Renal cortex interstitium (tissue), 15 donors: ENCODE measurements at places on chromosomes 7 and 10. TPM values are rescaled to one million over a fixed set of nuclear protein-coding genes. Genes with fewer than 3 reads are reported as not detected.

DNA sequence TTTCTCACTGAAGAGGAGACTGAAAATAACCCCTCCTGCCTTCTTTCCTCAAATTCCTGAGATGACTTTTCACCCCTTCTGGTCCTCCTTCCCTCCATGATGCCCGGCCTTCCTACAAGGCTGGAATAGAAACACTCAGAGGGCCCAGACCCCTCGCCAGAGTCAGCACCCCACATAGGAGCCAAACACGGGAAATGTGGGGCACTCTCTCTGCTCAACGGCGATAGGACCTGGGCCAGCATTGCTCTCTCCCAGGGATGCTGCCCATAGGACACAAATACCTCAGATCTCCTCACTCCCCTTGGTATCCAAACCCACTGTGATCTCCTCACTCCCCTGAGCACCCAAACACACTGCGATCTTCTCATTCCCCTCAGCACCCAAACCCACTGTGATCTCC lies 7.4 kb downstream of the CFAP46 start:
- DNase-seq, result no peak

- no peak for DNase-seq
Measured at GRCh38 chr10:23200586-23200985, 8.5 kb downstream of the PTF1A start.

- DNase-seq, result no peak
Measured at GRCh38 chr10:112258407-112258806, 24.8 kb upstream of the TECTB start.

Gene TMEM270
- polyA plus RNA-seq, result not detected
